HS-27A (cell line): ENCODE measurements at places on chromosomes 2 and 18.
A peak's percentile ranks its signal among the peaks of the same experiment; 100 is the strongest.

DNA sequence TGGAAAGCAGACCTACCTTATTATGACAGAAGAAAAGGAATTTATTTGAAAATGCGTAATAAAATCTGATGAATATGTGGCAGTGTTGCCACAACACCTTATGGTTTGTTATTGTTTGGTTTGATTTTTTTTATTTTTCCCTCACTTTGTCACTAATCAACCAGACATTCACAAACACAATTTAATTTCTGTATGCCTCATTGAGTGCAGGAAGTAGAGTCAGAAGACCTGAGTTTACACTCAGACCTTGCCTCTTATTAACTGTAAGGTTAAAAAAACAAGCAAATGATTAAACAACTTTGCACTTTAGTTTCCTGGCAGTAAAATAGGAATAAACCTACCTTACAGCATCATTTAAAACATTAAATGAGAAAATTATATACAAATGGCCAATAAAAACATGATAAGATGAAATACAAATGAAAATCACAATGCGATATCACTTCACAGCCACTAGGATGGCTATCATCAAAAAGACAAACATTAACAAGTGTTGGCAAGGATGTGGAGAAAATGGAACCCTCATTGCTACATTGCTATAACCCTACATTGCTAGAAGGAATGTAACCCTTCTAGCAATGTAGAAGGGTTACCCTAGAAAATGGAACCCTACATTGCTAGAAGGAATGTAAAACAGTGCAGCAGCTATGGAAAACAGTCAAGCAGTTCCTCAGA, 3.3 kb downstream of the SESTD1 start:
- DNase-seq = no peak

DNA sequence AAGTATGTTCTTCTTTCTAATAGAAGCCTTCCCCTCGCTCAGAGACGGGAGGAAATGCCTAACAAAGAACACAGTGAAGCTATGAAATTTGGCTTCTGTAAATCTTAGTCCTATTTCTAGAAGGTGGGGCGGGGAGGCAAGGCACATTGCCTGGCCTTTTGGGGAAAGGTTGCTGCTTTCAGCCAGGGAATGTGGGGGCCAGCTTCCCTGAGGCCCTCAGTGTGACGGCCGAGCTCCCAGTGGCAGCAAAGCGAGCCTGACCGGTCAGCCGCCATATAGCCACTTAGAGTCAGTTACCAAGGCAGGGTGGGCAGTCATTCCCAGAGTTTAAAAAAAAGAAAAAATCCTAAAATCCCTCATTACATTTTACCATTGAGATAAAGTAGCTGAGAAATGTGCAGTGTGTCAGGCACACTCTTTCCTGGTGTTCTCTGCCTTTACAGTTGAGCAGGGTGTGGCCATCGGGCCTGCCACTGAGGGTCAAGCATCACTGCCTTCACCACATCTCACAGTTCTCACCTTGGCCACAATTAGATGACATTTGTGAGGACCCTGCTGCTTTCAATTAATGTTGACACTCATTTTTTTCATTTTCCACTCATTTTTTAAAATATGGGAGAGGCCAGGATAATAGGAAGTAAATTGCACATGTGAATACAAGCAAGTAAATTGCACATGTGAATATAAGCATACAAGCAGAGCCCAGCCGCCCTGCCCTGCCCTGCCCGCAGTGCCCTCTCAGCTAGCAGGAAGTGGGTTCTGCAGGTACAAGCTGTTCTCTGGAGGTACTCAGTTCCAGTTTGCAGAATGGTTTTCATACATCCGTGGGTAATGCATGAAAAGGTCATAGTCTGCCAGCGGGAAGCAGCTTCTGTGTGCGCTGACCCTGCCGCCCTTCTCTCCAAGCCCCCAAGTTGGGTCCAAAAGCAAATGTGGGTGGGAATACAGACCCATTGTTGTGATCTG, 76.9 kb downstream of the WDSUB1 start:
- DNase-seq = no peak

GRCh38 chr2:230794497-230794896, 70.2 kb upstream of the ITM2C start:
- DNase-seq = no peak

DNA sequence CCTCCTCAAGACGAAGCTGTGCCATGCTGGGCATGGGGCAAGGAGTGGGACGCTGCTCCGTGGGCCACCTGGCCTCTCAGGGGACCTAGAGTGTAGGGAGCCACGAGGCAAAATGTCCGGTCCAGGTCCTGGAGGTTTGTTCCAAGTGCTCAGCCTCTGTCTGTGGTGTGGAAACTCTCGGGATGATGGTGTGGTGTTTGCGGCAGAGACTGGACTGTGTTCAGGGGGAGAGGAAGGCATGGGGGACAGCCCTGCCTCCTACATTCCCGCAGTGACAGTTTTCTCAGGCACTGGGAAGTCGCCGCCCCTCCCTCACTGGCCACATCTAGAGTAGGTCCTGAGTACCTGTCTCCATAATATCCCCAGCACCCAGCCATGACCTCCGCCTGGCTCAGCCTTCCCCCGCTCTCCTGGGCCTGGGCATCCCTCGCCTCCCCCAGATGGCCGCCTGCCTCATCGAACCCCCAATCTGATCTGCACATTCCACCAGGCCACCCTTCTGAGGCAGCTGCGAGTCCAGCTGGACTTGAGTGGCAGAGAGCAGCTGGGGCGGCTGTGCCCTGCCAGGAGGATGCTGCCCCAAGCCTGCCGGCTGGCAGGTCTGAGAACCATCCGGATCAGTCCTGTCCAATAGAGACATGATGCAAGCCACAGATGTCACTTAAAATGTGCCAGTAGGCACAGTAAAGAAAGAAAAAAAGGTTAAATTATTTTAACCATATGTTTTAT, 6.2 kb downstream of the KCNIP3 start:
- DNase-seq = no peak

GRCh38 chr2:71528131-71528591, 74.8 kb downstream of the DYSF start:
- DNase-seq = no peak

- DNase-seq = no peak
Measured at GRCh38 chr2:49600524-49600923, 446.2 kb upstream of the FSHR start.

- no peak for DNase-seq
Measured at GRCh38 chr2:16196687-16197503, 256.5 kb downstream of the MYCN start.

DNA sequence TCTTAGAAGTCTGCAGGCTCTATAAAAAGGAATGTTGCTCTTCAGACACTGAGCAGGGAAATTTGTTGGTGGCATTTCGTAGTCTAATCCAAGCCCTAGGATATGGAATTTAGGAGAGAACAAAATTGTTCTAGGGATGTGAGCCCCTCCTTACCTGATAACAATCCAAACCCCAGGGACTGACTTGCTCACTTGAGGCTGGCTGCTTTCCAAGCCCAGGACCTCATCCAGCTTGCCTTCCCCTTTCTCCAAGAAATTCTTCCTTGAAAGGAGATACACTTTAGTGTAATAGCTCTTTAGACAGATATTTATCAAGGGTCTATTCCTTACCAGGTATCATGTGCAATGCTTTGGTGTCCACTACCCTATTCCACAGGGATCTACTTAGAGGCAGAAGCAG, 279.8 kb downstream of the C1D start:
- no peak for DNase-seq

- DNase-seq = no peak
Measured at GRCh38 chr2:177324797-177325196, 60.3 kb upstream of the NFE2L2 start.

DNA sequence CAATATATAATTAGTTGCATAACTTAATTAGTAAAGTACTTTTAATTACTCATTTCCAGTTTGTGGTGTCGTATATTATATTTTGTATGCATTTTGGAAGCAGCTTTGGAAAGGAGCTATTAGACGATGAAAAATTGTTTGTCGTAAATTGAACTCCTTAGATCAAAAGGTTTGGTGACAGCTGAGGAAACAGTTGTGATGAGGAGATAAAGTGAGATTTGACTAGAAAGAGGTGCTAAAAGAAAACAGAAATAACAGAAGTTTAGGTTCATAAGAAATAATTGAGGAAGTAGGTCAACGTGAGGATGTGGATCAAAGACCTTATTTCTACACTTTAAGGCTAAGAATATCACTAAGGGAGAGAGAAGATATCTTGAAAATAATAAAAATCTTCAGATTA, 141.9 kb upstream of the NETO1 start:
- DNase-seq = no peak

- no peak for DNase-seq
Measured at GRCh38 chr2:232323328-232323650, 55.3 kb upstream of the ALPP start.

GRCh38 chr2:187302586-187302985, 145.5 kb downstream of the CALCRL start:
- no peak for DNase-seq

- no peak for DNase-seq
Measured at GRCh38 chr2:50648041-50648700, 383.8 kb downstream of the NRXN1 start.

DNA sequence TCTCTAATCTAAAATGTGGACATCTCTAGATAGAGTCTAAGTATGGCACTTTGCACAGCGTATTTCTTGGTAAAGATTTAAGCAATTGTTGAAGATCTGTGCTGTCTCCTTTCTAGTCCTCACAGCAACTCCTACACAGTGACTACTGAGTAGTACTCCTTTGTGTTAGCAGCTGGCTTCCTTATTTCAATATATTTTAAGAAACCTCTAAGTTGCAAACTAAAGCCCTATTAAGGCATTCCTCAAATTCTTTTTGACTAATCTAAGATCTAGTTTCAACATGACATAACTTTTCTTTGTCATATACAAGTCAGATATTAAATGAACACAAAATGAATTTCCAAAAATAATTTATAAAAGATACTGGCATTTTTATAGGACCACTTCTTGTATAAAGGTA, 121.8 kb upstream of the DNAJC10 start:
- DNase-seq = peak; percentile 8

DNA sequence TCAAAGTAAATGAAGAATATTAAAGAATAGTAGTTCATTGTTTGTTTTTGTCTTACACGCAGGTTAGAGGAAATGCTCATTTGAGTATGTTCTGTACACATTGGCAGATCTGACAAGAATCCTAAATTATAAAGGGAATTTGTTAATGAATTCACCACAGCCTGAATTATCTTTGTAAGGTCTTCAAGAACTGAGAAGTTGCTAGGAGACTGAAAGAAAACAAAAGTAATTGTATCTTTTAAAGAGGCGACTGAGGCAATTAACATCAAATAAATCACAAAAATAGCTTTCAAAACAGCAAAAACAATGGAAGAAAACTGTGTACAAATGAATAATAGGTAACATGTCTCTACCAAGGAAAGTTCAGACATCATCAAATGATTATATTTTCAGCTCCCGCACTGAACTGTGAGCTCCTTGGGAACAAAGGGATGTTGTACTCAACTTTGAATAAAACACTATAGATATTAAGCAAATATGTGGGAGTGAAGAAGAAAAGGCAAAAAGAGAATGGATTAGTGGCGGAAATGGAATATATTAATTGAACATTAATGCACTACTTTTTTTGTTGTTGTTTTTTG, 51.7 kb upstream of the ATIC start:
- DNase-seq = no peak

- no peak for DNase-seq
Measured at GRCh38 chr18:26545335-26546123, 2.8 kb downstream of the KCTD1 start.

- no peak for DNase-seq
Measured at GRCh38 chr2:98706591-98706990, 24.3 kb downstream of the MGAT4A start.

DNA sequence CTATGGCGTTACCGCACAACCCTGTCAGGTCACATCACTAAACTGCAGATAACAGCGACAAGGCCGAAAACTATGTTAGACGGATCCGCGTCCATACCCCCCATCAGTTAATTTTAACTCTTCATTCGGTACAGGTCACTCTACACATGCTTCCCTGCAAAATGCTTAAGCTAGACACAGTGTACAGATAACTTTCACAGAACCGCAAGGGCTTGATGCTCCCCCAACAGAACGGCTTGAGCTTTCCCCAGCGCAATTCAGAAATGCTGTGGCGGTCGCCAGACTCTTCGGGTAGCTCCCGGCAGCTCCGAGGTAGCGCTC, 283 bp upstream of the RBBP8 start:
- DNase-seq = no peak

GRCh38 chr18:79784071-79784913, 13.4 kb upstream of the KCNG2 start:
- no peak for DNase-seq

DNA sequence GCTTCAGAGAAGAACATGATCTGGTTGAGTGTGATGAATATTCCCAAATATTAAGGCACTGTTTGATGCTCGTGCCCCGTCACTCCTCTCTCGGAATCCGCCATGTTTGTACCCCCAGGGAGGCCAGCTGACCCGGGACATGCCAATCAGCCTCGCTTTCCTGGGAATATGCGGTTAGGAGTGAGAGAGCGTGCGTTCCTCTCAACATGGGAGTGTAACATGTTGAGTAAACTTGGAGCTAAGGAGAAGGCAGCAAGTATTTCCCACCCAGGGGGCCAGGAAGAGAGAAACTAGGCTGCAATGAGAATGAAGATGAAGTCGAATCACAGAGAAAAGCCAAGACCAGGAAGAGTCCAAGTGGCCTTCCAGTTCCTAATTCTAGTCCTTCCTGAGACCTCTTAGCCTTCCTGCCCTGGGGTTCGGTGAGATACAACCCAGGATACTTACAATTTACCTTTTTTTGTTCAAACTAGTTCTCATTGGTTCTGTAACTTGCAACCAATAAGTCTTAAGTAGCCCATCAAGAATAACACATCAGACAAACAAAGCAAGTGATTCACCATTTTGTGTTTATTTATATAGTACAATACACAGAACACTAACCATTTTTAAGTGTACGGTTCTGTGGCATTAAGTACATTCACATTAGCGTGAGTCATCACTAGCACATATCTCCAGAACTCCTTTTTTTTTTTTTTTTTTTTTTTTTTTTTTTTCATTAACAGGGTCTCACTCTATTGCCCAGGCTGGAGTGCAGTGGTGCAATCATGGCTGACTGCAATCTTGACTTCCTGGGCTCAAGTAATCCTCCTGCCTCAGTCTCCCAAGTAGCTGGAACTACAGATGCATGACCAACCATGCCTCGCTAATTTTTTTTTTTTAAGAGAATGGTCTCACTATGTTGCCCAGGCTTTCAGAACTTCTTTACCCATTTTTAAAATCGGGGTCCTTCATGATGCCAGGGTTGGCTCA, 36.4 kb upstream of the SLC1A4 start:
- peak; percentile 17 for DNase-seq

DNA sequence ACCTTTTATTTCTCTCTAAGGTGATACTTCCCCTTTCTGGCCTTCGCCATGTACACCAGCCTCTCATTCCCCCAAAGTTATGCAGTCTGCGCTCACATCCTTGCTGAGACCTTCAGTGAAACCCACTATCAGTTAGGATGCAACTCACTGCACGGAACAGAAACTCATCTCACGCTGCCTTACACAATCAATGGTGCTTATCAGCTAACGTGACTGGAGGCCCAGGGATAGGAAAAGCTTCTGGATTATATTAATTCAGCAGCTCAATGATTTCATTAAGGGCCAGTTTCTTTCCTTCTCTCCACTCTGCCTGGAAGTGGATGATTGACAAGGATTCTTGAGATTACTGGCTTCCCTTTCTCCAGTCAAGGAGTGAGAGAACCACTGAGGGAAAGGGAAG, 44.8 kb downstream of the CDH2 start:
- no peak for DNase-seq

GRCh38 chr2:101435001-101435862, 39.7 kb downstream of the RFX8 start:
- no peak for DNase-seq
